ENCODE measurements at places on chromosomes 3 and 15.

DNA sequence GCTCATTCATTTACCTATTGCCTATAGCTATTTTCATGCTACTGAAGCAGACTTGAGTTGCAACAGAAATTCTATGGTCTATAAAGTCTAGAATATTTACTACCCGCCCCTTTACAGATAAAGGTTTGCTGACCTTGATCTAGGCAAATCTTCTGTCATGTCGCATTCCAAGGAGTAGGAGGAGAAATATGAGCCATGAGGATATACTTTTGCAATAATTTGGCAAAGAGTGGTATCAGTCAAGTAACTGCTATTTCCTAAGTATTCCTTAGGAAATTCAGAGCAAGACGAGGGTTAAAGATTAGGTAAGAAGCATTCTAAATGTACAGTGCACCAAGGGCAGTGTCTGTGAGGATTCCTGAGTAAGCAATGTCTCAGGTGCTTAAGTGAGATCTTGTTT lies 121.0 kb upstream of the NUDT16 start:
- no peak for DNase-seq

DNA sequence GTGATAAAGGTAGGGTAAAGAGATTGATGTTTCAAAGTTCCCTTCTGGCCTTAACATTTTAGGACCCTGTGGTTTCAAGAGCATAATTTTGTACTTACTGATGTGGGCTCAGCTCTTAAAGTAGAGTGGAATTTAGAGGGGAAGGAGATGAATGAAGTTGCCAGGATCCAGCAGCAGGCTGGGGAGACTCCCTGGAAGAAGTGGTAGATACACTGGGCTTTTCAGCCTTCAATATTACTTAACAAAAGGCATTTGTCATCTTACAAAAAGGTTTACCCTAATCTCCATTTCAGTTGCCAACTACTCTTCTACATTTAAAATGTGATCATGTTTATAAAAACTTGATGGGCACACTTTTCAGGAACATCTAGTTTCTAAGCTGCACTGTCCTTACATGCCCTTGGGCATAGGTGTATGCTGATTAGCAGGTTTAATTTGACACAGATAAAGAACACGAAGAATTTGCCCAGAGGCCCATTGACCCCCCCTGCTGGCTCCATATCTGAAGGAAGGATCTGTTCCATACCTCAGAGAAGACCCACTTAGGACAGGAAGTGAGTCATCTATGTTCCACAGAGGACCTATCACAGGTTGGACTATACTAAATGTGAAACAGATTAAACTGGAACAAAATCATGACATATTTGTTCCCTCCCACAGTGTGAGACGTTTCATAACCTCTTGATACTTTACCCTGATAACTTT lies 93.0 kb upstream of the LPP start:
- peak; percentile 16 for DNase-seq

- no peak for DNase-seq
These were observed 57.9 kb downstream of the TFRC start for GRCh38 chr3:196023947-196024346.

DNA sequence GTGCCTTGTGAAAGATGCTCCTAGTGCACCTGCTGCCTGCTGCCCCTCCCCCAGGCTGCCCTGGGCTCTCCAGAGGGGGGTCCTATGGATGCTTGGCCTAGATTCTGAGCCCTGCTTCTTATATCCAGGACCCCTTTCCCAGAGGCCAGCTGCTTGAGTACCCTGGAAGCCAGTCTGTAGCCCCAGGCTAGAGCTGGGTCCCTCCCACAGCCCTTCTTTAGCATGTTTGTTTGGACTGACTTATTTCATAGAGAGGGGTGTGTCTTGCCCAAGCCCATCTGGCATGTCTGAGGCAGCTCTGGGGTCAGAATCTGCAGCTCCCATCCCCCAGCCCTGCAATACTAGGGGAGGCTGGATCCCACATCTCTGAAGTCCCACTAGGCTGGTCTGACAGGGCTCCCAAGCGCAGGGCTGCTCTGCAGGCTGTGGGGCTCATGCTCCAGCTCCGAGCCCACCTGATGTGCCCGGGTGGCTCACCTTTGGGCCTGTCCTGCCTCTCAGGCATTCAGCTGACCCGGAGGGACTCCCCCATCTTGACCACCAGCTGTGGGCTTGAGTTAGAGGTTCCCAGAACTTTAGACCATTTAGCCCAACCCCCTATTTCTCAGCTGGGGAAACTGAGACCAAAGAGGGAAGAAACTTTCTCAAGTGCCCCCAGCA lies 3.1 kb downstream of the CHRNB4 start:
- DNase-seq, result no peak

- no peak for DNase-seq
These were observed 218.8 kb downstream of the ATP8B4 start for GRCh38 chr15:49900006-49900902.

GRCh38 chr15:63233667-63234423 lies 43.6 kb upstream of the APH1B start:
- DNase-seq, result no peak

DNA sequence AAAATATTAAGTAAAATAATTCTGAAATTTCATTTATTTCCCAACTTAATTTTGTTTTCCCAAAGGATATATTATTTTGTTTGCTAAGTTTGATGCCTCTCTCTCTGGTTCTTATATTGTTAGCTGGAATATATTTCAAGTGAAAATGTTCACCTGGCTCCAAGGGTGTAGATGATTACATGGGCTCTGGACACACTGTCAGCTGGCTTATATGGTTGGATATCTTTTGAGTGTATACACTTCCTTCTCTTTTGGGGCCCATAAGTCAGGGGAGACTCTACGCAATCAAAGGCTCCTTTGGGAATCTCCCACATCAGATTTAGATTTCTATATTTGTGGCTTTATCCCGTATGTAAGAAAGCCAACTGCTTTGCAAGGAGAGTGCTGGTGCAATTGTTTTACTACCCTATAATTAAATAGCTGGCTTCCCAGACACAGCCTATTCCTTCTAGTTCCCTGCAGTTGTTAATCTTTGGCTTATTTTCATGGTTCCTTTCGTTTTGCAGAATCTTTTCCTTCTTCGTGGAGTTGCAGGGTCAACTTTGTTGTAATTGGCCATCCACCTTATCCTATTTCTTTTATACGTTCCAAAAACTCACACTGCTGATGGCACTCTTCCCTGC lies 225.7 kb downstream of the DPH6 start:
- DNase-seq, result no peak

DNA sequence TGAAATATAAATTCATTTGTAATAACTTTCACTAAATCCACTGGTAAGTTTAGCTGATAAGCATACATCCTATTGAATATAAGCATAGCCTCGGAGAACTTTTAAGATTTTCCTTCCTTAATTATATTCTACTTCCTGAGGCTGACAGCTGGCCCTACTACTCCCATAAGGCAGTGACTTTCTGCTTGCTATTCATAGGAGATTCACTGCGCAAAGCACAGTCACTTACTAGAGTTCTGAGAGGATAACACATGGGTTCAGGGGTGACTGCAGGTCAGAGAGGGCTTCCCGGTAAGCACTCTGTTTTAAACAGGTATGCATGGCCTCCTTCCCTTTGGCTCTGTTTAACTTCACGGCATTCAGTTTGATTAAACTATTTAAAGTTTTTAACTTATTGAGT lies 75.8 kb downstream of the FAIM start:
- DNase-seq, result no peak
